Epithelial cell of alveolus of lung (primary cell): ENCODE measurements at places on chromosomes 2 and 18. TPM values are rescaled to one million over a fixed set of nuclear protein-coding genes. Genes with fewer than 3 reads are reported as not detected.

Gene ANKRD30B
- total RNA-seq, result not detected in 2 replicates

Gene HNMT
- total RNA-seq, result 36.8 and 39.8 TPM in 2 replicates

Gene GFPT1
- total RNA-seq, result 20.2 and 33.1 TPM in 2 replicates

Gene RSAD2
- 1.4 TPM in 1 of 2 replicates, not detected in the other for total RNA-seq

Gene GNAL
- total RNA-seq, result 0.26 and 1.8 TPM in 2 replicates

Gene ANKMY1
- 6.9 and 24.5 TPM in 2 replicates for total RNA-seq

Gene SS18
- 83.7 and 86.5 TPM in 2 replicates for total RNA-seq

Gene MREG
- total RNA-seq, result 0.32 and 1.4 TPM in 2 replicates

Gene COLEC12
- 4.0 and 8.8 TPM in 2 replicates for total RNA-seq

Gene LTBP1
- 334 and 453 TPM in 2 replicates for total RNA-seq

Gene ABHD1
- total RNA-seq, result not detected in 2 replicates

Gene ALPP
- total RNA-seq, result not detected in 2 replicates

Gene SIX3
- total RNA-seq, result not detected in 2 replicates

Gene REG1B
- not detected in 2 replicates for total RNA-seq

Gene RAB17
- total RNA-seq, result not detected in 2 replicates

Gene MERTK
- total RNA-seq, result 1.0 and 2.7 TPM in 2 replicates
